ENCODE measurements at places on chromosomes 6 and 20.

DNA sequence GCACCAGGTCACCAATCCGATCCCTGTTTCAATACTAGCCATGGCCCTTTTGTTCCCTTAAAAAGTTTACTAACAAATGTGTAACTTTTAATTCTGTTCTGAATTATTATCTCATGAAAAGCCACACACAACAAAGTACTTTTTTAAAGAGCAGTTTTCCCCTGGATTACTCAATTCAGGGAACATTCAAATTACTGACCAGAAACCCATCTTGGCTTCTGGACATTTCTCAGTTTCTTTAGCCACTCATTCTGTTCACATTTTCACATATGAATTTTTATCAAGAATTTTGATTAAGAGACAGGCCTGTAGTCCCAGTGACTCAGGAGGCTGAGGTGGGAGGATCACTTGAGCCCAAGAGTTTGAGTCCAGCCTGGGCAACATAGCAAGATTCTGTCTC lies 47.4 kb downstream of the INSM1 start:
- no peak for DNase-seq

- no peak for DNase-seq
Measured at GRCh38 chr6:52522655-52523054, 54.2 kb downstream of the TRAM2 start.

GRCh38 chr20:26216025-26216424 lies 519.4 kb upstream of the ZNF337 start:
- no peak for DNase-seq

GRCh38 chr6:88263591-88263990 lies 97.4 kb upstream of the CNR1 start:
- DNase-seq, result no peak

- DNase-seq, result peak; percentile 9
Measured at GRCh38 chr6:6785163-6785521, 196.6 kb downstream of the LY86 start.

DNA sequence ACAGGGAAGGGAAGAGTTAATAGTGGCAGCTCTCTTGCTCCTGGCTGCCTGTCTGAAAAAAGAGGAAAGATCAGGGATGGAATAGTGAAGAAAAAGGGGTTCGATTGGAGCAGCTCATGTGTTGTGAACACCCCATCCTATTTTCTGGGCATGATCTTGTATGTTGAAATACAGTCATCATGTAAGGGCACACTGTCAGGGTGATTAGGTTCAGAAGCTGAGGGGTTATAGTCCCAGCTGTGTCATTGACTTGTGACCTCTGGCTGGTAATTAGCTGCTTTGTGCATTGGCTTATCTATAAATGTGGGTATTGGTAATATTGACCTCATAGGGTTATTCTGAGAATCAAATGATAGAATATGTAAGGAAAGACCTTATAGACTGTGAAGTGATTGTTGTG lies 30.1 kb downstream of the PHF20 start:
- no peak for DNase-seq

- no peak for DNase-seq
Measured at GRCh38 chr20:6418732-6419131, 295.9 kb upstream of the FERMT1 start.

GRCh38 chr20:1005452-1006027 lies 3.4 kb upstream of the RSPO4 start:
- DNase-seq, result peak; percentile 60
